ENCODE measurements at places on chromosomes 3 and 15.

DNA sequence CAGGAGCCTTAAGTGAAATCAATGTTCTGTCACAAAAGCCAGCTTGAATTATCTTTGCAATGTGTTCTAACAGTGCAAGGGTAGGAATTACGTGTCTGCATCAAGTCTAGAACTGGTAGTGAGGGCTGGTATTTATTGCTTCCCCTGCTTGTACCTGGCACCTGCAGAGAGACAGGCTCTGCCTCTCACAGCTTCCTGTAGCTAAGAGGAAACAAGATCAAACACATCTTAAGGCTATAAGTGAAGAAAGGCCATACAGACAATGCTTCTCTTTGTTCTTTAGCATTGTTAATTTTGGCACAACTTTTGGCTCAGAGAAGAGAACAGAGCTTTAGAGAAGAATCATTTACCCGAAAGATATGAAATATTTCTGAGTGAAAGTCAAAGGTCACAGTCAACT is 479.9 kb downstream of the GRM7 start:
- DNase-seq, result no peak

GRCh38 chr3:97810779-97811390 is 10.9 kb upstream of the CRYBG3 start:
- DNase-seq, result no peak

- no peak for DNase-seq
These were observed 109.0 kb downstream of the CDIN1 start for GRCh38 chr15:36688310-36689011.

- DNase-seq, result no peak
These were observed 546.0 kb upstream of the TBL1XR1 start for GRCh38 chr3:177743173-177743890.

GRCh38 chr3:55127565-55127964 is 199.7 kb upstream of the LRTM1 start:
- no peak for DNase-seq

DNA sequence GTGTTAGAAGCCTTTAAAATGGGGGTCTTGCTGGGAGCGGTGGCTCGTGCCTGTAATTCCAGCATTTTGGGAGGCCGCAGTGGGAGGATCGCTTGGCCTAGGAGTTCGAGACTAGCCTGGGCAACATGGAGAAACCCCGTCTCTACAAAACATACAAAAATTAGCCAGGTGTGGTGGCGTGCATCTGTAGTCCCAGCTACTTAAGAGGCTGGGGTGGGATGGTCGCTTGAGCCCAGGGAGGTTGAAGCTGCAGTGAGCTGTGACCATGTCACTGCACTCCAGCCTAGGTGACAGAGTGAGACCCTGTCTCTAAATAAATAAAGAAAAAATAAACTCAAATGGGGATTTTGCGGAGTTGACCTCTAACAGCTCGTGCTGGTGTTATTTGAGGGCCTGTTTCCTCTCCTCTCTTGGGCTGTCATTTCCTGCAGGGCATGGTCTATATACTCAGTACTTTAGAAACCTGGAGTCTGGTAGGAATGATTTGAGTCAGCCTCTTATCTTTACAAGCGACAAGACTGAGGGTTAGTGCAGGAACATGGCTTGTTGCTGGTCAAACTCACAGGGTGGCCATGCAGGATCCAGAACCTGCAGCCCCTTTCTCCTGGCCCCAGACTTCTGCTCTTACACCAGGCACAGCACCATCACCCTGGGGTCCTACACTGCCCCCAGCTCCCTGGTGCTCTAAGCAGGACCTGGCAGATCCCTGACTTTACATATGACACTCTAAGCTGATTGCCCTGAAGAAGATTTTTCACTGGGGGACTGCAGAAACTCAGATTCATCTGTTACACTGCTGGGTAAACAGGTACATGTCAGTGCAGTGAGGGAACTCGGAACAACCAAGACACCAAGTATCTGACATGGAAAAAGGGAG is 15.1 kb downstream of the EHD4 start:
- DNase-seq, result no peak

GRCh38 chr3:42557854-42558253 is 23.9 kb downstream of the SEC22C start:
- DNase-seq, result peak; percentile 29

GRCh38 chr3:17469954-17470353 is 272.5 kb downstream of the TBC1D5 start:
- no peak for DNase-seq

DNA sequence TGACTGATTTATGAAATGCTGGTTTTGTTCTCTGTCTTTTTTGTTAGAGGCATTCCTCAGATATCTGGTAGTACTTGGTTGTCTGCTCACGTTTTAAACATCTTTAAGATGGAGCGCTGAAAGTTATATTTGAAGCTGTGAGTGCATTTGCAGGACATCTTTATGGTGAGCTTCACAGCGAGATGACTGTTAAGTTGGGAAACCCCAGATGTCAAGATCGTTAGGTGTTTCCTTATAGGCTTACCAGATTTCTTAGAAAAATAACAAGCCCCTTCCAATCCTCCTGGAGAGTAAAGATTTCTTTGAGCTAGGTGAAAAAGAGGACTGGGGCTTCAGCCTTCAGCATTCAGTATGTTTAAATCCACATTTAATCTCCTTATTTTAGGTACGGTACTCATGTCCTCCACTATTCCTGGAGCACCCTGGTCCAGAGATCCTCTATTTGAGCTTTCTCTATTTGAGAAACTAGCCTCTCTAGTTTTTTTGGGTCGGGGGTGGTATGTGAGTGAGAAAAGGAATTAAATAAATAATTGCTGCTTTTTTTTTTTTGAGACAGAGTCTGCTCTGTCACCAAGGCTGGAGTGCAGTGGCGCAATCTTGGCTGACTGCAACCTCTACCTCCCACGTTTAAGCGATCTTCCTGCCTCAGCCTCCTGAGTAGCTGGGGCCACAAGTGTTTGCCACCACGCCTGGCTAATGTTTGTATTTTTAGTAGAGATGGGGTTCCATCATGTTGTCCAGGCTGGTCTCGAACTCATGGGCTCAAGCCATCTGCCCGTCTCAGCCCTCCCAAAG is 72.3 kb downstream of the ZNF609 start:
- peak; percentile 54 for DNase-seq

DNA sequence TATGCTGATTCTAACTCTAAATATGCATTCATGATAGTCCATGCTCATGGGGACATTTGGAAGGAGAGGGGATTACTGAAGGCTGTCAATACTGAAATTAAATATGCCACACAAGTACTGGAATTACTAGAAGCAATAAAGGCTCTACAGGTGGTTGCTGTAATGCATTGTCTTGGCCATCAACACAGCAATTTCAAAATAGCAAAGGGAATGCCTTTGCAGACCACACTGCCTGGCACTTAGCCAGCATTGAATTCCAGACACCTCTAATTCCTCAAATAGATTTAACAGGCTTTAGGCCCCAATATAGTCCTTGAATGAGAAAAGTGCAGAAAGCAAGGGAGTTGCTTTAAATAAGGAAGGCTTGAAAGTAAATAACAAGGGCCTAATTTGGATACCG is 115.8 kb upstream of the PLCL2 start:
- DNase-seq, result no peak

GRCh38 chr15:43955140-43955539 is 128.3 kb downstream of the WDR76 start:
- DNase-seq, result no peak

DNA sequence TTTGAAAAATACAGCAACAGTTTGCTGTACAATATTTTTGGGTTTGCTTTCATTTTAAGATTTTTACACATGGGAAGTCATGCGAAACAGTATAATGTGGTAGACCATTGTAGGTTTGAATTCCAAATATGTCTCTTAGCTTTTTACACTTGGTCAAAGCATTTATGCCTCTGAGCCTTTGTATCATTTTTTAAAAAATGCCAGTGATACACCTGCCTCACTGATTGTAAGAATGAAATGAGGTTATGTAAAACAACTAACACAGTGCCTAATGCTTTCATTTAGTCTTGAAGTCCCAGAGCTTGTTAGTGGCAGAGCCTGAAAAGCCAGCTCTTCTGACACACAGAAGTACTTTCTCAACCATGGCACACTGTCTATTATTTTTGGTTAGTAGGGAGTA is 202.0 kb downstream of the UBE2E2 start:
- DNase-seq, result no peak

GRCh38 chr3:186935133-186935532 is 4.8 kb downstream of the ST6GAL1 start:
- no peak for DNase-seq

DNA sequence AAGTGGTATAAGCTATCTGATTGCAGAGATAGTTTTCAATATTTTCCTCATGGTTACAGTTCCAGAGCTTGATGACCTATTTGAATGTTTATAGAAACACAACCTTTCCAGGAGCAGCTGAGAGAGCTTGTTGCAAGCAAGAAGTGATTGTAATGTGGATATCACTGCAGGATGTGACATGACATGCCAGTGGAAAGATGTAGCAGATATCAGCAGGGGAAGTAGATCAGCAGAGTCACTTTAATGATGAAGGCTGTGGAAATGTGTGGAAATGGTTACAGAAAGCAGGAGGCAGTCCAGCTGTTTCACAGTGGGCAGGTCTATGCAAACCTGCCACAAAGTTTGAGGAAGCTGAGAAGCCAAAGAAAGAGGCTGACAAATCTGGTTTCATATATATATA is 21.0 kb downstream of the TMEM158 start:
- no peak for DNase-seq

All from activated naive CD4-positive, alpha-beta T cell treated with anti-CD3 and anti-CD28 coated beads for 36 hours (primary cell).